Urinary bladder (tissue), 4 donors: ENCODE measurements at places on chromosomes 4 and X.

DNA sequence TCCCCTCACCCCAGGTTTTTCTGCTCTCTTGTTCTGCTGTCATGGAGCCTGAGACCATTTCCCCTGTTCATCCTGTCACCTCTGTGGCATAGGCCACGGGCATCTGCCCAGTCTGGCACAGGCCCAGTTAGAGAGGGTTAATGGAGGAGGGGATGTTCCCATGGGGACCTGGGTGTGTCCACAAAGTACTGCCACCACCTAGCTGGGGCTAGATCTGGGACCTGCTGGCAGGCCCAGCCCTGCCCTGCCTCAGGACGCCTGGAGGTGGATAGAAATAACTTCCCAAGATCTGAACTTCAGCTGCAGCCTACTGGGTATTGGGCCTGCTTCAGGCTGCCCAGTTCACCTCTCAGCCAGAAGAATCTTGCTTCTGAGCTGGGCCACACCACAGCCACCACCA, 13.5 kb downstream of the EFNB1 start:
- no peak for DNase-seq

- no peak for DNase-seq
These were observed 8.4 kb downstream of the TLR10 start for GRCh38 chr4:38774181-38774955.

DNA sequence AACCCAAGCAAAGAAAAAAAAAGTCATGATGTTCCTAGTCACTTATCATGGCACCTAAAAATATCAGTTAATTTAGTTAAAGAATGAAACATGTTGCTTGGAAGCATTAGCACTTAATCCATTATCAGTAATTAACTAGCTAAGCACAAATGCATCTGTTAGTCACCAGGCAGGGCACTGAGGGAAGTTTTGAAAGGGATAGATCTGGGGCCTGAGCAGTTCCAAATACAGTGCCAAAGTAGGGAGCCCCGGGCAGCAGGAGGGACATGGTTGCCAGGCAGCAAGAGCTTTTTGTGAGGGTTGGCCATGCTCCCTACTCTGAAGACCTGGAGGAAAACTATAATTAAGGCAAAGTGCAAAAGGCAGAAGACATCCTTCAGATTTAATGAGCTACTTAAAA, 62.0 kb downstream of the PHKA1 start:
- DNase-seq: no peak

DNA sequence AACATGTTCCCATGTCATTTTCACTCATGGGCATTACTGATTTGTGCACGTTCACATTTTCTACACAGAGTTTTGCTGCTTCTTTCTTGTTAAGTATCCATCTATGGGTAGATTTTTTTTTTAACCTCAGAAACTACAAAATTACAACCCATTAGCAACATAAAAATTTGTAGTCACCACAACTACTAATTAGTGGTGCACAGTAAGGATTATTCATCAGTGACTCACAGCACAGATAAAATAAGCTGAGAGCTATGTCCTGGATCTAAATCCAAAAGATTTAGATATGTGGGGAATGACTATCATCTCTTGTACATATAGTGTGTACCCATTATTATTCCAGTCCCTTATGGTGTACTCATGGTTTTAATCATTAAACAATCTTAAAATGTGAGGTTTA, 19.7 kb upstream of the AMELX start:
- DNase-seq: no peak

DNA sequence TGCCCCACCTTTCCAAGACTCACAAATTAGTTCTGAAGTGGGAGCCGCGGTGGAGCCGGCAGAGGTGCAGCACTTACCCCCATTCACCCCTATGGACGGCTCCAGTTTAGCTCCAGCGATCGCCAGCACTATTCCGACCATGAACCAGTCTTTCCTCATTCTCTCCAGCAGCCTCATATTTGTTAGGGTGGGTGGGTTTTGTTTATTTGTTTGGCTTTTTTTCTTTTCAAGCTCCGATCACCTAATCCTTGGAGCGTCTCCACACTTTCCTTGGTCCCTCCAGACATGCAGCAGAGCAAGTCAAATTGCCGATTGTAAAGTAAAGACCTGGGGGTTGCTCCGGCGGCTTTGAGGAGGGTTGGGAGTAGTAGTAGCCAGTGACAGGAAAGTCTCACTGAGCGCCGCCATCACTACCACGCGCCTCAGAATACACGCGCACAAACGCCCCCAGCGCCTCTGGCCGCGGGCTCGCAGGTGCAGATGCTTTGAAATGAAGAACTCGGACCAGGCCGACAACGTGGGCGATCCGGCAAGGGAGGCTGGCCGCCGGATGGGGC, at the start of gene SLC10A7:
Gene SLC10A7 (minus strand): TSS at position 400 of the 557 bp plus-strand sequence. CDS start 223 bp downstream, at position 177.
- peak; percentile 62 for DNase-seq

DNA sequence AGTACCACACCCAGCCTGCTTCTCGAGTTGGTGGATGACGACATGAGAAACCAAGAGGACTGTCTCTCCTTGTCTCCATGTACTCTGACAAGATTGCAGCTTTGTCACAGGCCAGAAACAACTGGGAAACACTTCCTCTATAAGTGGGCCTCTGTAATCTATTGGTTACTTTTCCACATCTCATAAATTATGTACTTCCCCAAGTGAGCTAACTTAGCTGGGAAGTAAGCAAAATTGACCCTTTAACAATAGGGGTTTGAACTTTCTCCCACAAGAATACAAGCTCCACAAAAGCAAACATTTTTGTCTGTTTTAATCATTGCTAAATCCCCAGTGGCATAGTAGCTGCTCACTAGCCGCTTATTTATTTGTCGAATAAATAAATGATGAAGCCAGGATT, 14.1 kb upstream of the USO1 start:
- DNase-seq: no peak

DNA sequence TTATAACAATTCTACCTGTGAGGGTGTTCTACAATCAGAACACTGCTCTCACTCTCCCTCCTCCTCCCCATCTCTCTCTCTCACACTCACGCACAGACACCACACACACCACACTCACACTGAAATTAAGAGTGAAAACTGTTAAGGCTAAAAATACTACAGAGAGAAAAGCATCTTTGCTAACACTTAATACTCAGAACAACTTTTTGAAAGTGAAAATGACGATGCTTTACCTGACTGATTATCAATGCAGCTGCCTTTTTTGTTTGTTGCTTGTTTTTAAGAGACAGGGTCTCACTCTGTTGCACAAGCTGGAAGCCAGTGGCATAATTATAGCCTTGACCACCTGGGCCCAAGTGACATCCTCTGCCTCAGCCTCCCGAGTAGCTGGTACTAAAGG, 222.4 kb downstream of the APBB2 start:
- no peak for DNase-seq

DNA sequence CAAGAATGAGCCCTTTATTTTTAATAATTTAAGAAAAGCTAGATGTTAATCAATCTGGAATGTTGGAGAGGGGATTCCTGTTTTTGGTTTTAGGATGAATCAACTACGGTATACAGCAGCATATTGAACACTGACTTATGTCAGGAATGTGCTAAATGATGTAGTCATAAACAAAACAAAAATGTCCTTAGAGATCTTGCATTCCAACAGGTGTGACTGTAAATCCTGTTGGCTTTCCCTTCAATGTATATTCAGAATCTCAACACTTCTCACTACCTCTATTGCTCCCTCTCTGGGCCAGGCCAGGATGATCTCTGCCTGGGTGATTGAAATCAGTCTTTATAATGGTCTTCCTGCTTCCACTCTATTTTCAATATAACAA, 37.8 kb upstream of the BDH2 start:
- DNase-seq: no peak

DNA sequence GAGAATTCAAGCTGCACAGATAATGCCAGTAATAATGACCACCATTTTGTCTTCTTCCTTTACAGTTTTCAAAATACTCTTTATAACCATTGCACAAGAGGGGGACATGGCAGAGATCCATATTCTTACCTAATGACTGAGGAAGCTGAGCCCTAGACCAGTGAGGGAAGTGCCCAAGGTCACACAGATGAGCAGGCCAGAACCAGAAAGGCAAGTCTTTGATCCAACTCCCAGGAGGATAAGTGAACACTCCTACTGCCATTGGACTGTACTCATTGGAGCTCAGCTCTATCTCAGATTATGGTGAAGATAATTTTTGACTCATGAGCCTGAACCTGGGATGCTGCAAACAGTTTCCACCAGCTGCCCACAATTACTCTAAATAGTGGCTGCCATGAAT, 28.6 kb downstream of the AMER1 start:
- DNase-seq: no peak

- no peak for DNase-seq
These were observed 50.5 kb downstream of the F9 start for GRCh38 chrX:139581068-139581467.

- no peak for DNase-seq
These were observed 16.1 kb downstream of the RNF4 start for GRCh38 chr4:2484993-2485392.

DNA sequence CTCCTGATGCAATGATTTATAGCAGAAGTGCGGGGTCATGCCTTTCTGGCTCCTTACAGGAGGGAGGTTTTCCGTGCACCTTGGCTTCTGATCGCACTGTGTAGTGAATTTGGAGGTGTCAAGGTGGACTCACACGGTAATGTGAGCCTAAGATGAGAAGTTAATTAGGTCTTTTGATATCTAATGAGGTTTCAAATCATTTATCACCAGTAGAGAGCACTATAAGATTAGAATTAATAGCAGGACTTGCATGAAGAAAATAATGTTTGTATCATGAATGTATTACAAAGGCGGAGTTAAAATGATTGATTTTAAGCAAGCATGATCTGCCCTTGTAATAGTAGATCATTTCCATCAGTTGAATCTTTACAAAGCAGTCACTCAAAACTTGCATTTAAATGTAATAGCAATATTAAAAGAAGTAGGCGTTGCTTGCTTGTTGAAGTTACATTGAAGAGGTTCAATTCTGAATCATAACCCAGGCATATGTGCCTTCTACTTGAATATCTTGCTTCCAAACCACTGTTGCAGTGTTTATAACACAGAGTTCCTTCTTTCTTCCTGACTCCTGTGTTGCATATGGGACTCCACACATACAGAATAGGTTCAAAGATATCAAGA, 152.1 kb downstream of the FMR1NB start:
- DNase-seq: no peak

DNA sequence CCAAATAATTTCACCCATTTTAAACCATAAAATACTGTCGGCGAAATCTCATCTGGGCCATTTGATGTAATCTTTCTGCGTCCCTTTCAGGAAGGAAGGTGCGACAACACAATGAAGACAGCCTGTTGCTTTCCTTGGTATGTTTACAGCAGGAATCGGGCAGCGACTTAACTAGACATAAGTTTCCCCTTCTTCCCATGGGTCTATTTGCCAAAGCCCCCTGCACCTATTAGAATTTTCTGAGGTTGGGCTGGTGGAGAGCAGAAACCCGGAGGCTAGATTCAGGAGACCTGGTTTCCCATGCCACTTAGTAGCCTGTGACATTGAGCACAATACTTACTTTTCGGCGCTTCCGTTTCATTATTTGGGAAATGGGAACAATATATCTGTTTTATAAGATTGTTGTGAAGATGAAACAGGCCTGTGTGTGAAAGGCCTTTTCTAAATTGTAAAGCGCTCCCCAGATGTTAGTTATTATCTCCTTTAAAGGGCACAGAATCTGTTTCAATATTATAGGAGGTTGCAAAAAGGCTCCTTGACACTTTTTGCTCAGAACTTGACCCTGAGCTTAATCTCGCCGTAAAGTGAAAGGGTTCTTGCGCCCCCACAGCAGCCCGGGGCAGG, 552 bp upstream of the AFF1 start:
- DNase-seq: no peak

DNA sequence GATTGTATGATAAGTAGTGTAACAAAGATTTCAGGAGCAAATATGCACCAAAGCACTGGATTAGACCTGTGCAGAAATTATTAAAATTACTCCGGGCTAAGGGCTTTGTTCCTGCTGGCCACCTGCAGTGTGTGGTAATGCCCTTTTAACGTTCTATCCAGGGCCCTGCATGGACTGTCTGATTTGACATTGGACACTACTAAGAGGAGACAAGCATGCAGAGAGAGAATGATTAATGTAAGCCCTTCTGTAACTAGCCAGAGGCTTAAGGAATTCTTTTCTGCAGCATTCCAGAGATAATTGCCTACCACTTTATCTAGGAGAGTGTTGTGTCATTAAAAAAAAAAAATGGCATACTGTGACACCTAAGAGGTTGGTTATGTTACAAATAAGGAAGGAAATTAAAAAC, 117.0 kb downstream of the PCDH7 start:
- no peak for DNase-seq

GRCh38 chr4:140138428-140138827, 15.6 kb downstream of the MAML3 start:
- DNase-seq: no peak

- no peak for DNase-seq
These were observed 26.4 kb upstream of the LANCL3 start for GRCh38 chrX:37545066-37545465.

DNA sequence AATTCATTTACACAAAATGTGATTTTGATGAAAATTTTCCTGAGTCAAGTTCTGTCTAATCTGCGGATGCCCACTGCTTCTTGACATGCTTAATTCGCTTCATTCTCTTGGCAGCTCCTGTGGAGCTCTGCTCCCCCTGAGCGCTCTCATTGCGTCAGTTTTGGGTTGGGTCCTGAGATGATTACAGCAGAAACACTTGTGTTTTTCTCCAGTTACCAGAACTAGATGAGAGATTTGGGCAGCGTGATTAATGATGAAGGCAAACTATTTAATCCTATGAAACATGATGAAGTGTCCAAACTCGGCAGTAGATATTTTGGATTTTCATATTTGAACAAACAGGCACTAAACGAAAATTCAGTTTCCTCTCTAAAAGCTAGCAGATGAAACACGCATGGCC, 4.2 kb upstream of the CXCL1 start:
- DNase-seq: no peak

- DNase-seq: no peak
These were observed 161.9 kb downstream of the PHF8 start for GRCh38 chrX:53882331-53882730.

DNA sequence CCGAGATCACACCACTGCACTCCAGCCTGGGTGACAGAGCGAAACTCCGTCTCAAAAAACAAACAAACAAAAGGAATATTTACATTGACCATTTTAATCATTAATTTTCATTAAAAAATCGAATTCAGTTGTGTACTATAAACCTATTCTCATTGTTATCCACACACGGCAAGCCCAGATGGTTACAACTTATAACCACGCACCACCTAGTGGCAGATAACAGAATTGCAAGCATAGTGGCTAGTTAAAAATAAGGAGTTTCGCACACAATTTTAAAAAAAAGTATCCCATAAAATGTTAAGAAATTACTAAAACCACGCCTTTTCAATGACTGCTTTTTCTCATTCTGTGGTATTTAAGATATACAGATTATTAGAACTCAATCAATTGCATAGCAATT, 25.4 kb downstream of the MBNL3 start:
- DNase-seq: no peak

DNA sequence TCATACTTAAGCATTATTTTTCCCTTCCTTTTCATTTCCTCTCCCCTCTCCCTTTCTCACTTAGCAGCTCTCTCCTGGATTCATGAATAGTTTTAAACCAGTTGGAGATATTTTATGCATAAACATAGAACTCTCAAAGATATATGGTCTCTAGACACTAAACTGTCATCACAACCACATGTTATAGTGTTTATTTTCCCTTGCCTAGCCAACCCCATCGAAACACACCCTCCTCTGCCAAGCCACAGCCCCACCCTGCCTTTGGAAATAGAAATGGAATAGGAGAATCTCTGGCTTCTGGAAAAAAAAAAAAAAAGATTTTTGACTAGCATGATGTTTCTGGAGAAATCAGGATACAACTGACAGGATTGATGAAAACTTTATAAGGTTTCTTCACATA, 64.8 kb upstream of the RBPJ start:
- no peak for DNase-seq
